ENCODE measurements at places on chromosomes 13 and 19.

GRCh38 chr13:98072476-98072875, 70.4 kb upstream of the FARP1 start:
- DNase-seq: no peak

DNA sequence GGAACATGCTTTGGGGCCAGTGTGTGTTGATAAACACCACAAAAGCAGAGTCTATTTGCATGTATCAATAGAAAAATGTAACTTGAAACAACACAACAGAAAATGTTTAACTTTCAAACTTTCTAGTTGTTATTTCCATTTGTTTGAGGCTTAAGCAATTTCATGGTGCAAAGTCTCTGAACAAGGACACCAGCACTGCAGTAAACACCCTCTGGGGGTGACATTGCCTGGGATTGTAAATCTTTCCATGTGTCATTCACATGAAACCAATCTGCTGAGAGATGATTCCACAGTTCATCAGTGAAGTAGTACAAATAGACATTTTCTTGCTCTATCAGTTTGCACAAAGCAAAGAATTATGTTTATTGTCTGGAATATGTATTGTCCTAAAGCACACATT, 124.5 kb downstream of the ITGBL1 start:
- DNase-seq: no peak

GRCh38 chr13:34942732-34943435, 814 bp downstream of the NBEA start:
- DNase-seq: no peak

- DNase-seq: no peak
These were observed 98.8 kb downstream of the ING1 start for GRCh38 chr13:110812121-110812868.

DNA sequence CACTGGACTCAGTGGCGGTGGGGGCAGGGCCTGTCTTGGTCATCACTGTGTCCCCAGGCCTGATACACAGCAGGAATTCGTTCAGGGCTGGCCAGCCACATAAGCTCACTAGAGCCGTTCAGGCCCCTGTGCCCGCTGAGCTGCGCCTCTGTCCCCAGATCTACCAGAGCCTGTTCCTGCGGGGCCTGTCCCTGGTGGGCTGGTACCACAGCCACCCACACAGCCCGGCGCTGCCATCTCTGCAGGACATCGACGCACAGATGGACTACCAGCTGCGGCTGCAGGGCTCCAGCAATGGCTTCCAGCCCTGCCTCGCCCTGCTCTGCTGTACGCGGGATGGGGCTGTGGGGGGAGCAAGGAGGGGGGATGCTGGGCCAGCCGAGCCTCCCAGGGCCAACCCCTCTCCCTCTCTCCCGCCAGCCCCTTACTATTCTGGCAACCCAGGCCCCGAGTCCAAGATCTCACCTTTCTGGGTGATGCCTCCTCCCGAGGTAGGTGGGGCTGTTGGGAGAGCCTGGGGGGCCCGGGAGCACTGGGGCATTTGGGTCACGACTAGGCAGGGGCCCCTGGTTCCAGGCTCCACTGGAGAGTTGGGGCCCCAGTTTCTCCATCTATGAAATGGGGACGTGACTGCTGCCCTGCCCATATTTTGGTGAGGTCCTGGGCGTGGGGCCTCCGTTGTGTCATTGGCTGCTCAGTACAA, 13.9 kb downstream of the MPND start:
- DNase-seq: no peak

DNA sequence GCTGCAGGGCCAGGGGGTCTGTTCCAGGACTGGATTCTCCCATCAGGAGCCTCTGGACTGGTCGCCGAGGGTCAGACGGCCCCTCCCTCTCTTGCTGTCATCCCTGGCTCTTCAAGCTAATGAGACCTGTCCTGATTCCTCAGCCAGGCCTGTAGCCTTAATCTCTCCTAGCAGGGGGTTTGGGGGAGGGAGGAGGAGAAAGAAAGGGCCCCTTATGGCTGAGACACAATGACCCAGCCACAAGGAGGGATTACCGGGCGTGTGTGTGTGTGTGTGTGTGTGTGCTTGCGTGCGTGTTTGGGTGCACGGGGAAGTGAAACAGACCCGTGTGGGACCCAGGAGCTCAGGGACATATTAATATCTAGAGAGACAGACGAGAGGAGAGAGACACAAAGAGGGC, 1.9 kb upstream of the CRX start:
- no peak for DNase-seq

DNA sequence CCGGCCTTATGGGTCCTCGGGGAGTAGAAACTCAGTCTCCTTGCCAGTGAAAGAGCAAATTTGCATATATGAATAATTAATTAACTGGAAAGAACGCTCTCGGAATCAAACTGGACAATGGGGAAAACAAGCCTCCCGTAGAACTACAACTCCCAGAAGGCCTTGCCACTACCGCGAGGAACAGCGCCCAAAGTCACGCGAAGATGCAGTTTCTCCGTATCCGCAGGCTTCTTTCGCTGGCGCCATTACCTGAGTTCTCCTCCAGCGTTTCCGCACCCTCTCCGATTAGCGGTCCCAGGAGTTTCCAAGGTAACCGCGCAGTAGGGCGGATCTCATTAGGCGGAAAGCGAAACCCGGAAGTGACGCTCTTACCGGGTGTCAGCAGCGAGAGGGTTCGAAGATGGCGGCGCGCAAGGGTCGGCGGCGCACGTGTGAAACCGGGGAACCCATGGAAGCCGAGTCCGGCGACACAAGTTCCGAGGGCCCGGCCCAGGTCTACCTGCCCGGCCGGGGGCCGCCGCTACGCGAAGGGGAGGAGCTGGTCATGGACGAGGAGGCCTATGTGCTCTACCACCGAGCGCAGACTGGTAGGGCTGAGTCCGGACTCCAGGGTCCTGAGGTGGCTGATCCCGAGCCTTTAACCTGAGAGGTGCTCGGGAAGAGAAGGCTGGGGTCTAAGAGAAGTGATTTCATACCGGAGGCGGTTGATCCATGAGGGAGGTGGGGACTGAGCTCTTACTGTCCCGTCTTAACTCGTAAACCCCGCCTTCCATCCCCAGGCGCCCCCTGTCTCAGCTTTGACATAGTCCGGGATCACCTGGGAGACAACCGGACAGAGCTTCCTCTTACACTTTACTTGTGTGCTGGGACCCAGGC, at the start of gene GRWD1:
Gene GRWD1 (plus strand): TSS at position 378 of the 876 bp plus-strand sequence. CDS start 23 bp downstream, at position 401.
- peak; percentile 93 for DNase-seq

DNA sequence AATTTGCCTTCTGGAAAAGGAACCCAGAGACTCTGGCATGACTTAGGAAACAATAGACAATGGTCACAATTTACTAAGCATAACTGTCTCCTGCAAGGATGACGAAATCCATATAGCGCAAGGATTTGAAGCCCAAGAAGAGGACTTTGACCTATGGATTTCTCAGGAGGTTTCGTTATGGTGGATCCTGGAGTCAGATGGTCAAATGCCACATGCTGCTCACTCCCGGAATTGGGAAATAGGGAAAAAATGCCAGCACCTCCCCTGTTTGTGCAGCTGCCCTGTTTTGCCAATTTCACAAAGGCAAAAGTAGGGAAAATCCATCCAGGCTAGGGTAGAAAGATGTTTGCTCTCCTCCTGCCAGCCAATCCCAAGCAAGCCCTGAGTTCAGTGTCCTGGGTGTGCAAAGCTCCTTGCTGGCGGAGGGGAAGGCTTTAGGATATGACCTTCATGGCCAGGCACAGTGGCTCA, 23.4 kb downstream of the RDH8 start:
- no peak for DNase-seq

DNA sequence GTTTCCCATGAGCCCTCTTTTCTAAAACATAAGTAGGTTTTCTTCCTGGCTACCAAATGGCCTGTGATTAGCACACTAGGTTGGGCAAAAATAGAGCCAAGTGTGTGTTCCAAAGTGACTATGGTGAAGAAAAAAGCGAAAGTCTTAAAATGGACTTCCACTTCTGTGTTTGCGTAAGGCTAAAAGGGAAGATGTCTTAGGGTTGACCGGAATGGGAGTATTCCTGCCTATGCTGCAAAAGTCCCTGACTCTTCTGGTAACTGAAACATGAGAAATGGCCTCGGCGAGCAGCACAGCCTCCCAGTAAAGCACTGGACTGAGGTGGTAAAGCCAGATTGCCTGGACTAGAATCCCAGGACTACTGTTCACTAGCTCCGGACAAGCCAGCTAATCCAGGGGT, 2.4 kb upstream of the FPR1 start:
- no peak for DNase-seq

- DNase-seq: no peak
These were observed 982 bp downstream of the ZNF865 start for GRCh38 chr19:55606471-55606787.

GRCh38 chr13:49367640-49368422, 76.0 kb downstream of the CAB39L start:
- no peak for DNase-seq

- DNase-seq: no peak
These were observed 10.0 kb downstream of the MTIF3 start for GRCh38 chr13:27440408-27440807.

GRCh38 chr19:53853707-53854106, 14.0 kb upstream of the MYADM start:
- no peak for DNase-seq

GRCh38 chr19:15126131-15126910, 19.1 kb downstream of the SYDE1 start:
- no peak for DNase-seq

DNA sequence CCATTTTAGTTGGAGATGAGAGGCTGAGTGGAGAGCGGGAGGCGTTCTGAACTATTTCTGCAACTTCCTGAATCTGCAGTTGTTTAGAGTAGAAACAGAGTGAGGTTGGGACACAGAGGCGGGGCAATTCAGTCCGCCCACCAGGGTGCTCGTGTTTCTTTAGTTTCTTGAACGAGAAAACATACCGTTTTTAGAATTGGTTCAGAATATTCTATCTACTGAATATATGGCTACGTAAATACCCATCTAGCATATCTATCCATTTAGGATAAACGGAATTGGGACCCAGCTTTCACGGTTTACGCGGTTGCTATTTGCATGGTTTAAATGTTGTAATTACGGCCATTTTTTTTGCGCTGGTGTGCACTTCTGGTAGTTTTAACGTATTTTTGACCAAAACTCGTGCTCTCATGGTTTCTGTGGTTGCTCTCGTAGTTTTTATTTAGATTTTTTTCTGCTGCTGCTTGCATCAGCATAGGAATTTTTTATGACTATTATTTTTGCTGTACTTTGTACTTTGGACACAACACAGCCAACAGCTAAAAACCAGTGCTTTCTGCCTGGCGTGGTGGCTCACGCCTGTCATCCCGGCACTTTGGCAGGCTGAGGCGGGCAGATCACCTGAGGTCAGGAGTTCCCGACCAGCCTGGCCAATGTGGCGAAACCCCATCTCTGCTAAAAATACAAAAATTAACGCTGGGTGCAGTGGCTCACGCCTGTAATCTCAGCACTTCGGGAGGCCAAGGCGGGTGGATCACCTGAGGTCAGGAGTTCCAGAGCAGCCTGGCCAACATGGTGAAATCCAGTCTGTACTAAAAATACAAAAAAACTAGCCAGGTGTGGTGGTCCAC, 32.7 kb downstream of the TIMM13 start:
- DNase-seq: no peak

- DNase-seq: no peak
These were observed 1.9 kb downstream of the GALP start for GRCh38 chr19:56177564-56178243.

DNA sequence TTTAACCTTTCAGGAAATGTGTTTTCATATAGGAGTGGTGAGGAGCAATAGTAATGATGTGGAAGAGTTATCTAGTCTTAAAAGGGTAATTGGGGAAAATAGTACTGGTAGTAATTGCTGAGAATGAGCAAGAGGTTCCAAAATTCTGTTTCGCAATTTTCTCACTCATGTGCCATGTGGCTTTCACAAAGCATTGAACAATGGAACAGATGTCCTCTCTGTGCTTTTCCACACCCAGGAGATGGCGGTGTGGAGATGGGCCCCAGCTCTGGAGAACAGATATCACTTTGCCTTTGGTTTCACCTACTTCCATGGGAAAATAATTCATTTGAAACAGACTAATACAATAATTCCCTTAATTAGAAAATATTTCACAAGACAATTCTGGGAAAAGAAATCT, 170.0 kb upstream of the SLC10A2 start:
- no peak for DNase-seq

GRCh38 chr19:5204212-5204611, 136.4 kb downstream of the PTPRS start:
- no peak for DNase-seq

- no peak for DNase-seq
These were observed 8.0 kb upstream of the SOX1 start for GRCh38 chr13:112058941-112059340.

DNA sequence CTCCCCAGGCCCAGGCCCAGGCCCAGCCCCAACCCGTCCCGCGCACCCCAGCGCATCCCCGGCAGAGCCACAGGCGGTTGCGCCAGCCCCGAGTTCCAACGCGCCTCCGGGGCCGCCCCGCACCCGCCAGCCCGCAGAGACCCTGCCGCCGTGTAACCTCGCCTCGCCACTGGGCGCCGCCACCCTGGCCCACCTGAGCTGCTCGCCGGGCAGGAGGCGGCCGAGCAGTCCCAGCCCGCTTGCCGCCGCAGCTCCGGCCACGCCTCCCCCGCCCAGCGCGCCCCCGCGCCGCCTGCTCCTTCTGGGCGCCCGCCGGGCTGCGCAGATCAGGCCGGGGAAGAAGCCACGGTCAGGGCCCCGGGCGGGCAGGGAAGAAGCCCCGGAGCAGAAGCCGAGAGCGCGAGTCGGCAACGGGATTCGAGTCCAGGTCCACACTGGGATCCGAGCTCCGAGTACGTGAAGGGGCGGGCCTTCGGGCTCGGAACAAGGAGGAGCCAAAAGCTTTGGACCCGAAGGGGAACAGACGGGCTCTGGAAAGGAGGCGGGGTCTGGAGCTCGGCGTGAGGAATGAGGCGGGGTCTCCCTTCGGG, at the start of gene MBOAT7:
Gene MBOAT7 (minus strand): TSS at position 436 of the 590 bp plus-strand sequence. CDS start 1,072 bp downstream, outside the sequence.
- DNase-seq: no peak

GRCh38 chr13:44013758-44014291, 134.1 kb downstream of the LACC1 start:
- DNase-seq: no peak

DNA sequence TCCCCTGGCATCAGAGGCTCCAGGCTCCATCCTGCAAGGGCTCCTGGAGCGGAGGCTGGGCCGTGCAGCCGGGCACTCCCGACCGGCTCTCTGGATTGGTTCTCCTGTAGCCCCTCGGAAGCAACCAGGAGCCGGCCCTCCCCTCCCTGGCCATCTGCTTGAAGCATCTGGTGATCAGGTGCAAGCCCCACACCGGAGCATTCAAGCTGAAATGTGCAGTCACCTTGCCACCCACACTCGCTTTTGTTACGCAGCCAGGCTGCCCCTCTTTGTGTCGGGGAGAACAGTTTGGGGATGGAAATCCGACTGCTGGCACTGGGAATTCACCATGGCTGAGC, 258.8 kb downstream of the ZNF536 start:
- DNase-seq: no peak

DNA sequence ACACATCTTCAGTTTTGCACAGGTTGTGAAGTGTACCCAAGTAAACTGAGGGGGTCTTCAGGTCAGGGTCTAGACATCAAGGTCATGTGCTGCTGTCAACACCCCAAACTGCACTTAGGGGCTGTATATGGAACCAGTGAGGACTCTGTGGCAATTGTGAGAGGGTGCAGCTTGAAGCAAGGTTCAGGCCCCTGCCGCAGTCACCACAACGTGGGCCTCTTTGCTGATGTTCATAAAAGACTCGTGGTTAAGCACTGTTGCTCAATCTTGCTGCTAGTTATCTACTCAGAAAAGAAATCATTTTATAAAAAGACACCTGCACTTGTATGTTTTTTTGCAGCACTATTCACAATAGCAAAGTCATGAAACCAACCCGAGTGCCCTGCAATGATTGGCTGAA, 907.4 kb downstream of the UQCRFS1 start:
- DNase-seq: no peak

GRCh38 chr13:89897681-89898080, 1449.8 kb upstream of the MIR17HG start:
- DNase-seq: no peak

- no peak for DNase-seq
These were observed 38.9 kb downstream of the SOX1 start for GRCh38 chr13:112105892-112106291.

GRCh38 chr13:37263871-37264270, 158.4 kb upstream of the CSNK1A1L start:
- no peak for DNase-seq
